Right ventricle myocardium inferior (tissue), 1 donor: ENCODE measurements at places on chromosomes 7 and 10. TPM values are rescaled to one million over a fixed set of nuclear protein-coding genes. Genes with fewer than 3 reads are reported as not detected.

The MSS51 gene
- 3.5 TPM for total RNA-seq

GRCh38 chr7:11177793-11178192, 204.1 kb downstream of the PHF14 start:
- no peak for DNase-seq

DNA sequence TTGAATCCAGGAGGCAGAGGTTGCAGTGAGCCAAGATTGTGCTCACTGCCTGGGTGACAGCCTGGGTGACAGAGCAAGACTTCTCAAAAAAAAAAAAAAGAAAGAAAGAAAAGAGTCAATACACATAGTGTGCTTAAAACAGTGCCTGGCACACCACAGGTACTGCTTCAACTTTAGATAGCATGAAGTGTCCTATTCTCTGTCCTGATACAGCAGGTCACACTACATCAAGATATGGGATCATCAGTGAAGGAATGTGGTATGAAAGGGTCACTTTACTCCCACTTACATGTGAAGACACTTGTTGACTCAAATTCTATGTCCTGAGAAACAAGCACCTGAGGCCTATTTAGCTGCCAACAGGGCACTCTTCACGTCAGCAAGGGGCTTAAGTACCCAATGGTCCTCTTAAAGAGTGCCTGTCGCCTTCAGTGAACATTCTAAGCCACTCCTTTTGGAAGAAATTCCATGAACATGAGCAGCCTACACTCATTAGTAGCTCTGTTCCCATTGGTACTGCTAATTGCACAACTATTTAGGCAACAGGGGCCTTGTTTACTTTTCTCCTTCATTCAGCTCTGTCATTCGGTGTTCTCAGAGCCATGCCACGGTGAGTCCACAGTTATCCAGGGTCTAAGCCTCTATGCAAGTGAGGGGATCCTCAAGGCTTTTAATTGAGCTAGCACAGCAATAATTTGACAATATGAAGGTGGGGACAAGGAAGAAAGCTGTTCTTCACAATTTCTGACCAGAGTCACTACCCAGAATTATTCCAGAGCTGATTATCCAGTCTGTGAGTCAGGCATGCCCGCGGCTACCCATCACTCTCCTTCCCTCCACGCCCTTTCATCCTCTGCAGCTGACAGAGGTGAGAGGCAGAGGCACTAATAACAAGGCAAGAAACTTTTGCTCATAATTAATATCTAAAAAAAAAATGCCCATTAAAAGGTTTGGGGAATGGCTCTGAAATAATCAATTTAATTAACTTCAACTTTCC, 56.6 kb upstream of the PTN start:
- no peak for DNase-seq

GRCh38 chr7:40538281-40538680, 403.5 kb downstream of the SUGCT start:
- DNase-seq: no peak

The DNAJC12 gene
- total RNA-seq: 7.1 TPM

DNA sequence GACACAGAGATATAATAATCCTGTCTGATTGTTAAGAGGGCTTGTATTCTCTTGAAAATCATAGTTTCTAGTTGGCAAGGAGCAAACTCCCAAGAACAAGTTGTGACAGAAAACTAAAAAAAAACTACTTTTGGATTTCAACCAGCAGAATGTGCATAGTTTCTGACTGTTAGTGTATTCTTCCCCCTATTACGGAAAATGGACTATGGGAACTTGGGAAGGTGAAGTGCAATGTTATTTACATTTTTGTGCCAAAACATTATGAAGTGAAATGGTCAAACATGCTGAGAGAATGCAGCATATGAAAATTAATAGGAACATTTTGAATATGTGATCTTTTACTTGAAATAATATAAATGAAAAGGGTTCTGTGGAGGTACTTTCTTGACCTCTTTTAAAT, 660.8 kb downstream of the SUGCT start:
- DNase-seq: no peak

The IL6 gene
- 0.60 TPM for total RNA-seq

- no peak for DNase-seq
Observed at GRCh38 chr7:43022008-43022407, 89.8 kb downstream of the MRPL32 start.

The TMEM178B gene
- total RNA-seq: 31.7 TPM

The SEMA3E gene
- 0.24 TPM for total RNA-seq

DNA sequence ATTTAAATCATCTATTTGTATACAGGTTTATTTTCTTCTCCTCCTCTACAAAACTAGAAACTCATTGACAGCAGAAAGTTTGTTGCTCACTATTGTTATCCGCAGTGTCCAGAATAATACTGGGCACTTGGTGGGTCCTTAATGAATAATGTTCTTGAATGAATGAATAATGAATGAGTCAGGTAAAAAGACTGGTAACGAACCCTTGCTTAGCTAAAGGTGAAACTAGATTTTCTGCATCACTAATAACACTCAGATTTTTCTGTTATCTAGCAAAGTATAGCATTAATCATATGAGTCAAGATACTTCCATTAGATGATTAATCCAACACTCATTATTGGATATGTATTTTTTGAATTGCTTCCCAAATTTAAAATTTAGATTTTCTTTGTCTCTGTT, 953.2 kb downstream of the SORCS3 start:
- no peak for DNase-seq
